RWPE1 (cell line): ENCODE measurements at places on chromosomes 7 and 10.

GRCh38 chr7:138625084-138625848 lies 75.9 kb downstream of the SVOPL start:
- no peak for DNase-seq

GRCh38 chr10:54947605-54948004 lies 146.6 kb upstream of the PCDH15 start:
- DNase-seq: no peak

DNA sequence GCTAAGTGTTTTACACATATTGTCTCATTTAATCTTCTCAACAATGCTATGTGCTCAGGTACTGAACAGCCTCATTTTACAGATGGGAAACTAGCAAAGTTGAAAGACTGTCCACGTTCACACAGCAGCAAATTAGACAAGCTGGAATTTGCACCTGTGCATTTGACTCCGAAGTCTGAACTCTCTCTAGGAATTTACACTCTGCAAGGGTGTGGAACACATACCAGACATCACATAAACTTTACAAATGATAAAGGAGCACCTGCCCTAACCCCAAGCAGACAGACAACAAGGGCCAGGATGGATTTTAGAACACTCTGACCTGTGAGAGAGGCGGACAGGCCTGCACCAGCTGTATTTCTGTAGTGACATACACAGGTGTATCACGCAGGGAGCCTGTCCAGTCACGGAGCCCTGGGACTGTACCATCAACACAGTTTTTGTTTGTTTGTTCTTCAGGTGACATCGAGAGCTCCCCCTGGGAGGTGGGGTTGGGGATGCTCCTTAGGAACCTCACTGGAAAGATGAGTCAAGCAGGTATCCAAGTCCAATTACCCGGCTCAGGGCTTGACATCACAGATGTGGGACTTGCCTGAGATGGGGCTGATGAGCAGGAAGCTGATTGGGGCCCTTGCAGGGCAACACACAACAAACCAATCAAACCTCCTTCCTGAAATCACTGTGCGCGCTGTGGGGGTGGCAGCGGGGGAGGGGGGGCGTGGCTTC lies 31.0 kb downstream of the MKI67 start:
- peak; percentile 55 for DNase-seq

- DNase-seq: peak; percentile 12
Measured at GRCh38 chr7:19749658-19750057, 23.8 kb downstream of the TMEM196 start.

- DNase-seq: no peak
Measured at GRCh38 chr10:99593312-99593711, 26.9 kb downstream of the SLC25A28 start.

DNA sequence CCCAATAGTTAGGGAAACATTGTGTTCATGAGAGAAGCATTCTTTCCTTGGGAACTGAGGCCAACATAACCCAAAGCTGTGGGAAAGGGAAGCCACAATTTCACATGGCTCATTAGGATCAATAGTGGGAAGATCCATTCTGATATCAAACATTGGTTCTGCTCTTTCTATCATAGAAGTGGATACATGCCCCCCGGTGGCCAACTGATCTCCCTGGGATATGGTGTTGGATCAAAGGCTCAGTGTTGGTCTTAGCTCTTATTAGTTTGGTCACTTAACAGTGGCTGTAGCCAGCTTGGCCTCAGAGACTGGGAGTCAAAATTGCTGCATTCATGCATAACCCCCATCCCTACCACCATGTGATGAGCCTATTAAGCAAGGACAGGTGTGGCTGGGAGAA lies 6.7 kb upstream of the GIMAP4 start:
- no peak for DNase-seq

DNA sequence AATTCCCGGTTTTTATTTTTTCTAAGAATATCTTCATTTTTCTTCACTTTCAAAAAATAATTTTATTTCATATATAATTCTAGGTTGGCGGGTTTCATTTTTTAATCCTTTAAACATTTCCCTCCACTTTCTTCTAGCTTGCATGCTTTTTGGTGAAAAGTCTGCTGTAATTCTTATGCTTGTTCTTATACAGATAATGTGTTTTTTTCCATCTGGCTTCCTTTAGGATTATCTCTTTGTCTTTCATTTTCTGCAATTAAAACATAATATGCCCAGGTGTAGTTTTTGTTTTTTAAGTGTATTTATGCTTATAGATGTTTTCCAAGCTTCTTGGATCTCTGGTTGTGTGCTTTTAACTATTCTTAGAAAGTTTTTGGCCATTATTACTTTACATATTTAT lies 341.3 kb upstream of the SEMA3C start:
- no peak for DNase-seq

- no peak for DNase-seq
Measured at GRCh38 chr7:139725077-139725476, 52.7 kb downstream of the HIPK2 start.

- DNase-seq: peak; percentile 84
Measured at GRCh38 chr7:45092100-45092930, 3.5 kb upstream of the NACAD start.

GRCh38 chr10:1054684-1055083 lies 1.5 kb upstream of the WDR37 start:
- DNase-seq: peak; percentile 60

GRCh38 chr10:123507298-123507697 lies 158.9 kb upstream of the GPR26 start:
- DNase-seq: no peak

DNA sequence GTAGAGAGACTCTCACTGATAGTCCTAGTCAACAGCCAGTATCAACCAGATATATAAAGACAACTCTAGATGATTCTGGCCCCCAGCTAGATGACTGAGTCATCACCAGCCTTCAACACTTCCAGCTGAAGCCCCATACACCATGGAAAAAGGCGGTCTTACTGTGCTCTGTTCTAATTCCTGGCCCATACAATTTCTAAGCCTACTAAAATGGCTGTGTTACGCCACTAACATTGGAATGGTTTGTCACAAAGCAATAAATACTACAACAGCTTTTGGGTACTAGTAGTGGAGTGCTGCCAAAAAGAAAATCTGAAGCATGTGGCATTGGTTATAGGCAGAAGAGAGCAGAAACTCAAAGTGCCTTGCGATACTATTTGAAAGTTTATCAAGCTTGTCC lies 13.0 kb upstream of the TES start:
- no peak for DNase-seq

- DNase-seq: no peak
Measured at GRCh38 chr10:29266641-29267040, 22.2 kb upstream of the LYZL1 start.

- no peak for DNase-seq
Measured at GRCh38 chr10:25934621-25935139, 651 bp downstream of the MYO3A start.

GRCh38 chr10:44958898-44959246 lies 730 bp upstream of the RASSF4 start:
- DNase-seq: no peak

GRCh38 chr7:121519548-121520521 lies 123.7 kb upstream of the FAM3C start:
- DNase-seq: no peak

DNA sequence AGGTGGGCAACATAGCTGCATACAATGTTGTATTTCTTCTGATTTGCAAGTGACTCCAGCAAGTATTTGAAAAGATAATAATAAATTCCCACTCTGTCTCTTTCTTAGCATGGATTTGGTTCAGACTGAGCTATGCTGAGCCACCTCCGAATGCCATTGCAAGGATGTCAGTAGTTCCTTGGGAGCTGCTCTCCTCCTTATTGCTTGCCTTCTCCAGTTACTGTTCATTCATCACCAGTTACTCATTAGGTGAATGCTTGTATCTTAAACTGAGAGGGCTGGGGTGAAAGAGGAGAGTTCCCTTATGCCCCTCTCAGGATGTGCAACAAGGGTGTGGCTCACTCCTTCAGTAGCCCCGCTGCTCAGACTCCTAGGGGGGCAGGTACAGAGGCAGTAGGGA lies 78.4 kb upstream of the PRKAR2B start:
- no peak for DNase-seq

GRCh38 chr7:33400214-33400538 lies 270.8 kb downstream of the BBS9 start:
- DNase-seq: no peak

DNA sequence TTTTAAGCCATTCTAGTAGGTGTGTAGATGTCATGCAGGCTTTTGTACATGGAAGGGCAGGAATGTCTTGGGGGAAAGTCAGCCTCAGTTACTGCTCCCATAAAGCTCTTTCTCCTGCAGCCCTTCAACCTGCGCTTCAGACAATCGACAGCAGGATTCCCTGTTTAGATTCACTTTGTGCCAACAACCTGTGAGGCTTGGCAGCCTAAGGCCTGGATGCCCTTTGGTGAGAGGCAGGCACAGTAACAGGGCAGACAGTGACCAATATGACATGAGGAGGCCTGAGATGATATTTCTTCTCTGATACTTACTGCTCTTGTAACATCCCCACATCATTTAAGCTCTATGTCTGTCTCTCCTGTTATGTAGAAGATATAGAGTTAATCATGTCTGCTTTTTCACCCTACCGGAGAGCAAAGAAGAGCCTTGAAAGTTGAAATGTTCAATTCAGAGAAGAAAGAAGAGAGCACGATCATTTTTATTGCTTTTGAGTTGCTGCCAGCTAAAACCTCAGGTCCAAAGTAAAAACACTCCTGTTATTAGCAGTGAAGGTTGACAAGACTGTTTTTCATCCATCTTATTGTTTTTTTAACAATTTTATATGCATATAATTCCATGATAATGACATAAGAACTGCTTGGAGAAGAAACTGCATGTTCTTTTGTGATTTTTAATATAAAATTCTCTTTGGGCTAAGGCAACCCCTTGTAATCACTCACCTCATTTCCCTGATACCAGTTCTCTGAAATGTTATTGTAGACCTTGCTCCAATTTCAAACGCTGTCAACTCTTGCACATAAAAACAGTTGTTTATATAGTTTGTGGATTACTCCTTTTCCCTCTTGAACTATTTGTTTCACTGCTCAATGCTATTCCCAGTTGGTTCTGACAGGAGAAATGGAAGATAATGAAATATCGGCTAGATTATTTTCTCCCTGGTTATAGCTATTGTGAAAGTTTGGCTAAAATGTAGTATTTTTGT lies 140.9 kb downstream of the GALNT17 start:
- no peak for DNase-seq

DNA sequence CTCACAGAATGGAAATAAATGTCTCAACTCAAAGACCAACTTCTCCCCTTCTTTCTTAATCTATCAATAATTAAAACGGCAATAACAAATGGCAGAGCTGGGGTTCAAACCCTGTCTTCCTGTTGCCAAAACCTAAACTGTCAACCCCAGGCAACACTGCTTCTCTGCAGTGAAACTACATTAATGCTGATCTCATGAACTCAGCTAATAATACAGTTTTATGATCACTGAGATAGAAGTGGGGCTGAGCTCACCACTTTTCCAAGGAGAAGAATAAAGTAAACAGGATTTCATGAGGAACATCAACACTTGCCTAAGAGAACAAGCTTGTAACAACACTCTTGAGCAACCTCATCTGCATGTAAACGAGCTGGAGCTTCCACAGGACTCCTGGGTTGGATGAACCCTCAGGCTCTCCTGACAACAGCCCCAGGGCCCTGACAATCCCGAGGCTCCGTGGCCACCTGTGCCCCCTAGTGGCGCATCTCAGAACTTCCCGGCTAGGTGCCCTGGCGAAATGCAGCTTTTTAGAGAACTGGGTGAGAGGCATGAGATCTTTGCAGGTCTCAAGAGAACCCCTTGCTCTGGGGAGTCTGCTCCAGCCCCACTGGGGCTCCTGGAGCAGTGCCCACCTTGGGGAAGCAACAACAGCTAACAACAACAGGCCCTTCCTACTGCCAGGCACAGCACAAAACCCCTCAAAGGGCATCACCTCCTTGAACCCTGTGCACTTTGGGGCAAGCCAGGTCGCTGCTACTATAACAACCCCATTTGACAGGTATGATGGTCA lies 169.3 kb downstream of the SH3PXD2A start:
- peak; percentile 79 for DNase-seq

GRCh38 chr10:126734967-126735366 lies 64.5 kb upstream of the C10orf90 start:
- no peak for DNase-seq

DNA sequence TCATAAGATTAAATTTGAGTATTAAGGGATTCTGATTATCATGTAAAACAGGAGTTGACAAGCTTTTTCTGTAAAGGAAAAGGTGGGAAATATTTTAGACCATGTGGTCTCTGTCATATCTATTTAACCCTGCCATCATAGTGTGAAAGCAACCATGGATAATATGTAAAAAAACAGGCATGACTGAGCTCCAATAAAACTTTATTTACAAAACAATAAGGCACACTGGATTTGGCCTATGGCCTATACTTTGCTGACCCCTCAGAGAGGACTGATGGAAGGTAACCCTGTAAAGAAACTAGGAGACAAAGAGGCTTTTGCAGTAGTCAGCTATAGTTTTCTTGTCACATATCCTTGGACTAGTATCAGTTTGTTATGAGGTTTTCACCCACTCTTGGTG lies 130.5 kb upstream of the CDK13 start:
- no peak for DNase-seq

DNA sequence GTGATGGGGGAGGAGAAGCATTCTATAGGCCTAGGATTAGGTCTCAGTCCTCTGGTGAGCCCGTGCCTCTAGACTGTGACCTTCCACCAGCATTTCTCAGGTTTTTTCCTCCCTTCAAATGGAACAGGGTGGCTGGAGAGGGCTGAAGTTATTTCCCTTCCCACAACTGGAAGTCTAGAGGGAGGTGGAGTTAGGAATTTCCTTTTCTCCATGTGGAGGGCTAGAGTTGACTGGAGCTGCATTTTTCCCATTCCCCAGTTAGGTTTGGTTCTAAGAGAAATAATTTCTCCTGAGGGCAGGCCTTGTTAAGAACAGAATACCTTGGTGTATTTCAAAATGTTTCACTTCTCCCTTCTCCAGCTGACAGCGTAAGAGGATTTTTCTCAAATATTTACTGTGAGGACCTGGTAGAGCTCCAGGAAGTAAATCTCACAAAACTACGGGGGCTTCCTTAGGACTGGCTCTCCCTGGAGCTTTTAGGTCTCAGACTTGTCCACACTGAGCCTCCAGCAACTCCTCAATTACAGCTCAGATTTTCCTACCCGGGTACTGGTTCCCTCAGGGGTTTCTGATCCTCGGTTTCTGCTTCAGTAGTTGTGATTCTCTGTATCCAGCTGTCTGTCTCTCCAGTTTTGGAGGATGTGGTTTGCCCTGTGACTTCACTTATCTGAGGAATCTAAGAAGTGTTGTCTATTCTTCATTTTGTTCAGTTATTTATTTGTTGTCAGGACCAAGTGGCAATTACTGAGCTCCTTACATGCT lies 6.0 kb upstream of the REEP3 start:
- no peak for DNase-seq
